ENCODE measurements at places on chromosomes 12 and 14. TPM values are rescaled to one million over a fixed set of nuclear protein-coding genes. Genes with fewer than 3 reads are reported as not detected.

DNA sequence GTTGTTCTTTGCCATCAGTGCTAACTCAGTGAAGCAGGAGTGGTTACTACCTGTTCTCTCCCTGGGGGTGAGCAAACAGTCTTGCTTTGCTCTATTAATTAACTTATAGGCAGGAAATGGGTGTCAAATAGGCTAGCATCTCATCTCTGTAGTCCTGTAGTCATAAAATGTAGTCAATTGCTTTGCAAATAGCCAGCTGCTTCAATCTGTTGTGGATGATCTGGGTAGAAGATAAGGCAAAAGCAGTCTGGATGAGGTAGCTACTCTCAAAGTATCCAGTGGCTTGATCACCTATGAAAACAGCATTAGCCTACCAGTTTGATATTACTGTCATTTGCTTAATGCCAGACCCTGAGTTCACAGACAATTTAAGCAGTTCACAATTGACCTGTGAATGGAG is 369.0 kb upstream of the TMTC1 start:
- DNase-seq = no peak

The KIAA0586 gene
- 30.2 TPM for total RNA-seq

The SLC38A4 gene
- total RNA-seq = 11.0 TPM

DNA sequence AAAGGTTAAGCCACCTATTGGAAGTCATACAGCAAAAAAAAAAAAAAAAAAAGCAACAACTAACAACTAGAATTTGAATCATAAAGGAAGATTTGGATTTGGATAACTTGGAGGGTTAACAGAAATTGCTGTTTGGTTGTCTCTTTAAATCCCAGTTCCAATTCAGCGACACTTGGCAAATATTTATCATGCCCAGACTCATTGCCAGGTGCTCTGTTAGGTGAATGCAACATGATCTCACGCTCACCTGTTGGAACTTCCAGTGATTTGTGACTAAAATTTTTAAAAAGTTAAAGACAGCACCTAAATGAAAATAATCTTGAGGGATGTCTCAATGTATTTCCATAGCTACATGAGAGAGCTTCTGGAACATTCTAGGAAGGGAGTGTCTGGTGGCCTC is 103.7 kb downstream of the TBX3 start:
- no peak for DNase-seq

DNA sequence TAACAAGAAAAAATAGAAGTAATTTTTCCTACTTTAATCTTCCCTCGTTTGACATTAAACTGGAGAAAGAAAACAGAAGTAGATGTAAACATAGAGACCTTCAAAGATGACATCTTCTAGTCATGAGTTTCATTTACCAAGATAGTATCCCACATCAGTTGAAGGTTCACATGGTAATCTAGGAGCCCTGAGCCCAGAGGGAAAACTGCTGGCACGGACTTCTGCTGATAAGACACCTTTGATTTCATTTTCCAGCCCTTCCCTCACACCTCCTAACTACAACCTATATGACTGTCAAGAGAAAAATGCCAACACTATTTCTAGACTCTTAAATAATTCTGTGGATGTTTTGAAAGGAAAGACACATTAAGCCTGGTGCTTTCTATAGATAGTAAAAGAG is 46.0 kb upstream of the CCDC175 start:
- DNase-seq = no peak

The DDX24 gene
- total RNA-seq = 92.1 TPM

DNA sequence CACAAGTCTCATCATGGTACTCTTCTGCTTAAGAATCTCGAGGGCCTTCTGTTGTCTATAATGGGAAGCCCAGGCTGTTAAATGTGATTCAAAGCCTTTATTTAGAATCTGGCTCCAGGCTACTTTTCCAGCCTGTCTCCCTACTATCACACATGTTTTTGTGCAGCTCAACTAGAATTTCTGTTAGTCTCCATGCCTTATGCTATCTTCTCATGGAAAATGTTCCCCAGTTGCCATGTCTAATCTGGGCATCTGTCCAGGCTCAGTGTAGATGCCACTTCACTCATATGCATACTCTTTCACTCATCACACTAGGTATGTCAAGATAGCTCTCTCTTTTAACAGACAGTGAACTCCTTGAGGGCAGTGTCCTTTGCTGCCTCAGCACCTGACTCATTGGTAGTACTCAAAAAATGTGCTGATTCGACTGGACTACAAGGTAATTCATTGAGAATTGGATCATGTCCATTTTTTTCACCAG is 145.3 kb downstream of the TTLL5 start:
- no peak for DNase-seq

DNA sequence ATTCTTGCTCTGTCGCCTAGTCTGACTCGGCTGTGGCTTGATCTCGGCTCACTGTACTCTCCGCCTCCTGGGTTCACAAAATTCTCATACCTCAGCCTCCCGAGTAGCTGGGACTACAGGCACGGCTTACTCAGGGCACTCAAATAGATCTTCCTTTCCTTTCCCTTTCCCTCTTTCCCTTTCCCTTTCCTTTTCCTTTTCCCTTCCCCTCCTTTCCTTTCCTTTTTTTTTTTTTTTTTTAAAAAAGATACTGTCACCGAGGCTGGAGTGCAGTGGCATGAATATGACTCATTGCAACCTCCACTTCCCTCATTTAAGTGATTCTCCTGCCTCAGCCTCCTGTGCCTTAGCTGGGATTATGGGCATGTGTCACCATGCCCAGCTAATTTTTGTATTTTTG is 86.0 kb downstream of the AEBP2 start:
- DNase-seq = no peak

The ESR2 gene
- total RNA-seq = not detected

DNA sequence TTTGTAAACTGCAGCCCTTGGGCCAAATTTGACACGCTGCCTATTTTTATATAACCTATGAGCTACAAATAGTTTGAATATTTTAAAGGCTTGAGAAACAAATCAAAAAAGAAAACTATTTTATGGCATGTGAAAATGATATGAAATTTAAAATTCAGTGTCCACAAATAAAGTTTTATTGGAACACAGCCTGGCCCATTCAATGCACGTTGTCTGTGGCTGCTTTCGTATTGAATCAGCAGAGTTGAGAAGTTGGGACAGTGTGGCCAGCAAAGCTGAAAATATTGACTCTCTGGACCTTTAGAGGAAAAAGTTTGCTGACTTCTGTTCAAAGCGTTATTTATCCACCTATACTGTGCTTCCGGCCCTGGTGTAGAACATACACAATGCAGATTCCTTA is 654.2 kb downstream of the MED13L start:
- DNase-seq = no peak

The RPGRIP1 gene
- not detected for total RNA-seq

The FOXG1 gene
- not detected for total RNA-seq

The IL22 gene
- not detected for total RNA-seq
